ENCODE measurements at places on chromosomes 12 and 14.
A peak's percentile ranks its signal among the peaks of the same experiment; 100 is the strongest.

- no peak for DNase-seq
Observed at GRCh38 chr14:92718664-92719063, 29.8 kb downstream of the LGMN start.

DNA sequence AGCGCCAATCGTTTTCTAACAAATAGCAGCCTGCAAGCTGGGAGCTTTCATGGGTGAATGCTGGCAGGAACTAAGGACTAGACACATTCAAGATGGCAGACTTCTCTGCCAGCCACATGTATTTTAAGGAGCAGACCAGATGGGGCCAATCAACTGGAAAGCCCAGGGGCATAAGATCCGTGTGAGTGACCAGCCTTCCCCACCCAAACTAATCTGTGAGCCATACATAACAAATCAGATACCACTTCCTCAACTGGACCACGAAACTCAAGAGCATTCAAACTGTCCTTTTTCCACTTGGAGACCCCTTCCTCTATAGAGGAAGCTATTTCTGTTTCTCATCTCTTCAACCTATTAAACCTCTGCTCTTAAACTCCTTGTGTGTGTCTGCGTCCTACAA, 9.7 kb downstream of the TCL1B start:
- DNase-seq = no peak

DNA sequence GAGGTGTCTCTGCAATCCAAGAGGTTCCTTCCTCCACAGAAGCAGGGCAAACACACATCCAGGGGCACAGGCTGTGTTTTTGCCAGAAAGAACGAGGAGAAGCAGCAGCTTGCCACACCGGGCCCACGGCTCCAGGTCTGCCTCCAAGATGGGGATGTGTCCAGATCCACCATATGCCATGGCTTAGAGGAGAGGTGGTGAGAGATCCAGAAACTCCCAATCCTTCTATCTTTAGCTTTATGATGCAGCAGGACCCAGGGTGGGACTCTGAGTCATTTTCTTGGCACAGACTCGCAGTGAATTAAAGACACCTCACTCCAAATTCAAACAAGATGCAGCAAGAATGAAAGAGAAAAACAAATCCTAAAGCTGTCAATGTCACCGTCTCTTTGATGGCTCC, 481.4 kb upstream of the TMEM132C start:
- no peak for DNase-seq

GRCh38 chr12:99413751-99414150, 233.8 kb upstream of the GARIN6 start:
- DNase-seq = no peak

DNA sequence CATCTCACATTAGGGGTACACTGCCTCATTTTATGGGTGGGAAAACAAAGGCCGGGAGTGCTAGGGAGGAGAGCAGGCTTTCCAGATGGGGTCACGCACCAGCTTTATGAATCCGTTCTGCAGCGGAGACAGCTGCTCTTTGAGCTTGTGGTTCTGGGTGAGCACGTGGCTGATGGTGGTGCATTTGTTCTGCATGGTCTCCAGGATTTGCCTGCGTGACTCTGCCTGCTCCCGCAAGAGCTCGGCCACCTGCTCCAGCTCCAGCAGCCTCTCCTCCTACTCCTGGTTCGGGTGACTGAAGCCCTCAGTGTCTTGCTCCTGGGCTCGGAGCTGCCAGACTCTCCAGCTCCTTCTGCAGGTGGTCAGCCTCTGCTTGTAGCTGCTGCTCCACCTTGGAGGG, 23.6 kb upstream of the BLTP3B start:
- DNase-seq = no peak

GRCh38 chr12:57088354-57089270, at the start of gene NAB2:
Gene NAB2 (plus strand): TSS chr12:57089114. CDS start chr12:57089272, 158 bp downstream.
- DNase-seq = peak; percentile 84

DNA sequence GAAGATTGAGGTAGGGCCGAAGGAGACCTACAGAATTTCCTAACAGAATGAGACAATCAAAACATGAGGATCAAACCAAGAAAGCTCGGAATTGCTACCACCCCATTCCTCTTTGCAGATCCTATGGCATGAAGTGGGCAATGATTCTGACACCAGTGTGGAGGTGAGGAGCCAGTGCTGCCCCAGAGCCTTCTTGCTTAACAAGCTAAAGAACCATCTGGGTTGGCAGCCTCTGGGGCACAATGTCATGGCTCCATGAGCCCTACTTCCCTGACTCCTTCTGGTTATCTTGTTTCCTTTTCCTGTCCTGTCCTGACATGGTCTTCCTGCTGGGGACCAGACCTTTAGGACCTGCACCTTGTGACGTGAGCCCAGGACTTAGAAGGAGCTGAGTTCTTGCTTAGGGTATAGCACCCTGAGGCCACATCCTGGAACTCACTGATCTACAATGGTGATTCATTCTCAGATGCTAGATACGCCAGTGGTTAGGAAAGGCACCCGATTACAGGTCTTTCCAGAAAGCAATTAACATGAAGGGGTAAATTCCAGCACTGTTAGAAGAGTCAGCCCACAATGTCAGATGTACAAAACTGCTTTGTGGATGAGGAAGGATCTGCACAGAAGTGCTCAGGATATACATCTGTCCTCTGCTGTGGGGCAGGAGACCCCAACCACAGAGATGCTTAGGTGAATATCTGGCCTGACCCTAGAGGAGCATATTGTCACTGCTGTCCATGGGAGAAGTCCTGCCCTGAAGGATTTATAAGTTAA, 324.2 kb downstream of the ZFP36L1 start:
- DNase-seq = no peak

DNA sequence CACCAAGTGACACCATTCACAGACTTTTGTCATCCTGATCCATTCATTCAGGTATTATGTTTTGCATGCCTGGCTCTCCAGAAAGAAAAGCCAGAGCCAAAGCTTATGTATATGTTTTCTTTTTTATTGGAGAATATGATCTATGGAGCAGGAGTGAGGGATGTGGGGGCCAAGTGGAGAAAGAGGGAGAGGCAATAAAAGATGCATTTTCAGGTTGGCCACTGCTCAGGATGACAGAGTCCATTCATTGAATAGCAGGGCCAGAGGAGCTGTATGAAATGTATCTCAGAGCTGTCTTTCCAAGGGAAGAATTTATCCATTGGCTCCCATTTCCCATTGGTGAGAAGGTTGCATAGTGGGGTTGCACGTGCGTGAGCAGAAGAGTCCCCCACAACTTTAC, 416.1 kb downstream of the ATP23 start:
- no peak for DNase-seq

- no peak for DNase-seq
Observed at GRCh38 chr12:131346555-131347344, 364.1 kb upstream of the SFSWAP start.

- DNase-seq = no peak
Observed at GRCh38 chr14:75518625-75519024, 3.6 kb upstream of the BATF start.

GRCh38 chr12:7107636-7108002, 1.4 kb downstream of the C1RL start:
- DNase-seq = no peak
